Mucosa of gallbladder (tissue), 1 donor: ENCODE measurements at places on chromosomes 7 and 10. TPM values are rescaled to one million over a fixed set of nuclear protein-coding genes. Genes with fewer than 3 reads are reported as not detected.

DNA sequence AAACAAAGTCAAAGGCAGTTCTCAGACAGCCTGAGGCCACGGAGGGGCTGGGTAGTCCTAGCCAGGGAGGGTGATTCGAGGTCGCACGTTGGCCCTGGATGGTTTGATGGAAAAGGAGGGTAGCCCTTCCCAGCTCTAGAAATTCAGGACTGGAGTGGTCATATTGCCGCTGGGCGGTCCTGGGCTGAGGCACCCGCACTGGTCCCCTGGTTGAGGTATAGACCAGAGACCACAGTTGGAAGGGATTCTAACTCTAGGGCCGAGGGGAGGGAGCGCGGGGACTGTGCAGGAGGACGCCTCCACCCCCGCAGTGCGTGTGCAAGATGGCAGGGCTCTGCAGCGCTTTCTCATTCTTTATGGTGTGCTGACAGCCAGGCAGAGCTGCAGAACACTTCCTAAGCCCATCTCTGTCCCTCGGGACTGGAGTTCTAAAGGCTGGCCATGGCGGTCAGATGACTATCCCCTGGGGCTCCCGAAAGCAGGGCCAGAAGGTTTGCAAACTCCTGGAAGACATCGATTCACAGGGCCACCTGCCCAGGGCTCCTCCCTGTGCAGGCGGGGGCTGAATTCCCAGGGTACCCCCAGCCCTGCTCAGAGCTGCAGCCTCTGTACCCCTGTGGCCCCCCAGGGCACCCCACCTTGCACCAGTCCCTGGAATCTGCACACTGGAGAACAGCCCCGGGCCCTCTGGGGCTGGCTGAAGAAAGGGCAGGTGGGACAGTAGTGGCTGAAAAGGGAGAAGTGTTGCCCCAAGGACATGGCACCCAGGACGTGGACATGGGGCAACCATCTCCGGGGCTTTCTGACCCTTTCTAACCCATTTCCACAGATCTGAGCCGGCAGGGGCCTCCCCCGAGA, 51.0 kb upstream of the ELN start:
- DNase-seq, result no peak

GRCh38 chr10:73965890-73966768, 31.8 kb upstream of the VCL start:
- DNase-seq, result peak; percentile 78

DNA sequence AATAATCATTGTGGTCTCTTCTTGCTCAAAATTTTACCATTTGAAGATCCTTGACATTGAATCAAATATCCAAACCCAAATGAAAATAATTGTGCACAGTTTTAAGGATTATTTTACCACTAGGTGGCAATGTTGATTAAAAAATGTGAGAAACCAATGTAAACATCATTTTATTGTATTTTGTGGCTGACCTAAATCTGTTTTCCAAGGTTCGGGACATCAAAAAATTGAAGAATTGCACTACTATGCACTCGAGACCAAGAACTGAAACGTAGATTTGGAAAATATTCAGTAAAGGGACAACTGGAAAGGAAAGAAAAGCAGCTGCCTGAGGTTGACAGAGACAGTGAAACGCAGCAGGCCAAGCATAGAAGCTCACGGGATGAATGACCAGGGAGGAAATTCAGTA, 259.3 kb downstream of the SNX13 start:
- no peak for DNase-seq

DNA sequence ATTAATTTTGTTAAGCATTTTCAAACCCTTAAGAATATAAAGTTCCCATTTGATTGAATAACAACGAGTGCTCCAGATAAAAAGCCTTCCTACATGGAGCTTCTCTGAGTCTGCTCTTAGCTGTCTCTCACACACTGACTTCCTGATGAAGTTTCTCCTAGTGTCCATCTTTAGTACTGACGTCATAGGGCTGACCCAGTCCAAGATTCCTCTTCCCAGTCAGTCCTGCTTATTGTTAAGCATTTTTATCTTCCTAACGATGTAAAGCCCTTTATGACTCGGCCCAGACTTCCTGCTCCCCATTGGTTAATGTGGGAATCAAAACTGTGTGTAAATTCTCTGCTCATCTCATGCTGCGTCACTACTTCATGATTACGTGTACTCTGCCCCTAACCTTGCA, 398.8 kb downstream of the TFEC start:
- DNase-seq, result no peak

- DNase-seq, result no peak
Observed at GRCh38 chr7:2638224-2638991, 6.6 kb downstream of the TTYH3 start.

GRCh38 chr10:58773341-58773740, 260.7 kb downstream of the BICC1 start:
- DNase-seq, result no peak

DNA sequence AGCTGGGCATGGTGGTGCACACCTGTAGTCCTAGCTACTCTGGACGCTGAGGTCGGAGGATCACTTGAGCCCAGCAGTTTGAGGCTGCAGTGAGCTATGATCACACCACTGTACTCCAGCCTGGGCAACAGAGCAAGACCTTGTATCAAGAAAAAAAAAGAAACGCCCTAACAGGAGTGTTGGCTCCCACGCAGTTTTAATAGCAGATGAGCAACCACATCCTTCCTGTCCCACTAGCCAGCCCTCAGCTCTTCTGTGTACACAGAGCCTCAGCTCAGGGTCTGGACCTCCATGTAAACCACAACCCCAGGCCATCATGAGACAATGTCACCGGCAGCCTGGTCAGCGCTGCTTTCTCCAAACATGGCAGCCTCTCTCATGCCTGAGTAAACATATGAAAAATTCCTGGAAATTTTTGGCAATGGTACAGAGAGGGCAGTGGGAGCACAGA, 108.2 kb downstream of the PIP4K2A start:
- DNase-seq, result peak; percentile 45

DNA sequence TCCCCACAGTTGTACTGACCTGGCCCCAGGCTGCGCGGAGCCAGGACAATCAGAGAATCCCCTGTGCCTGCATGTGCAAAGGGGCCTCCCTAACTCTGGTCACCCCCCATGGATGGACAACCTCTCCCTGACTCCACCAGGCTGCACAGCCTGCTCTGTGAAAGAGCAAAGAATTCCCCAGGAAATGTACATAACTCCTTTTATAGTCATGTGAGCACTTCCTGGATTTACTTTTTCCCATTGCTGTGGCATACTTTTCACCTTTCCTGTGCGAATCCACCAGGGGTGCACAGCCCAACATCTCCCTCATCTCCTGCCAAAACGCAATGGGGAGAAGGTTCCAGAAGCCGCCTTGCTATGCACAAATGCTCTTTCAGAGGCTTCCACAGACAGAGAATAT, 27.9 kb downstream of the FGFR2 start:
- DNase-seq, result no peak

DNA sequence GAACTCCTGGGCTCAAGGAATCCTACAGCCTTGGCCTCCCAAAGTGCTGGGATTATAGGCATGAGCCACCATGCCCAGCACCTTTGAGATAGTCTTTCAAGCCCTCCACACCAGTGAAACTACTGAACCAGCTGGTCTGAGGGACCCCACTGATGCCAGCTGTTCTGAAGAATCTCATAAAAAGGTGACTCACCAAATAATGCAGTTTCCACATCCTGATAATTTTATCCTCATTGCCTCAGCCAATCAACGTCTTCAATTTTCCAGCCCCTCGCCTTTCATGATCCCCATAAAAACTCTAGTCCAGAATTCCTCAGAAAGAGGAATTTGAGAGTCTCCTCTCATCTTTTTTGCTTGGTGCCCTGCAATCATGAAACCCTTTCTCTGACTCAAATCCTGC, 1691.6 kb upstream of the LRRTM3 start:
- no peak for DNase-seq

- DNase-seq, result no peak
Observed at GRCh38 chr10:125130916-125131315, 29.4 kb downstream of the CTBP2 start.

The PKD2L1 gene
- total RNA-seq, result not detected

The NXPH1 gene
- 0.95 TPM for total RNA-seq

The SORBS1 gene
- total RNA-seq, result 431 TPM
